Liver (tissue), 10 donors: ENCODE measurements at places on chromosomes 5 and 9. TPM values are rescaled to one million over a fixed set of nuclear protein-coding genes. Genes with fewer than 3 reads are reported as not detected.

GRCh38 chr9:27600256-27600655, 27.0 kb upstream of the C9orf72 start:
- DNase-seq: no peak

DNA sequence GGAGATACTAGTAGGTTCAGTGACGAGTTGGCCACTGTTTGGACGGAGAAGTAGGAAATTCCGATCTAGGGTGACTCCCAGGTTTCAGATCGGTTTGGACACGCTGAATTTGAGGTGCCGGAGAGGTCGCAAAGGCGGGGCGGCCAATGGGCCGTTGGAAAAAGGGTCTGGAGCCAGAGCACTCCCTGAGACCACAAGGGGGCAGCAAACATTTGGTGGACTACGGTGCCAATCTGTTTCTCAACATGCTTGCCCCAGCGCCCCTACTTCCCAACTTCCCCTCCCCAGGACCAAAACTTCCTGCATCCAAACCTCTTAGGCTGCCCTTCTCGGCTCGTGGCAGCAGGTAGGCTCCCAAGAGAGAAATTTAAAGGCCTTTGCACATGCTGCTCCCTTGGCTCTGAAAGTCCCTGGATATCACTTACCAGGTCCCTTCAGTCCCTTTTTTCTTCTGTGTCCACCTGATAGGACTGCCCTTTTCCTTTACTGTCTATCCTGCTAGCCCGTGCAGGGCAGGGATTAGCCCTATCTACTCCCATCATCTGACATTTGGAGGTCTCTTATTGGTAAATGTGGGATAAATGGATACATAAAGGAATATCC, 992 bp upstream of the RPP25L start:
- peak; percentile 82 for DNase-seq

Gene SPOCK1
- total RNA-seq: not detected

Gene OLFM1
- 5.2 TPM for total RNA-seq
